Activated T-helper 1 cell treated with Interleukin-2 at 50 U/mL for 16 hours (primary cell): ENCODE measurements at places on chromosomes 12 and 14.

DNA sequence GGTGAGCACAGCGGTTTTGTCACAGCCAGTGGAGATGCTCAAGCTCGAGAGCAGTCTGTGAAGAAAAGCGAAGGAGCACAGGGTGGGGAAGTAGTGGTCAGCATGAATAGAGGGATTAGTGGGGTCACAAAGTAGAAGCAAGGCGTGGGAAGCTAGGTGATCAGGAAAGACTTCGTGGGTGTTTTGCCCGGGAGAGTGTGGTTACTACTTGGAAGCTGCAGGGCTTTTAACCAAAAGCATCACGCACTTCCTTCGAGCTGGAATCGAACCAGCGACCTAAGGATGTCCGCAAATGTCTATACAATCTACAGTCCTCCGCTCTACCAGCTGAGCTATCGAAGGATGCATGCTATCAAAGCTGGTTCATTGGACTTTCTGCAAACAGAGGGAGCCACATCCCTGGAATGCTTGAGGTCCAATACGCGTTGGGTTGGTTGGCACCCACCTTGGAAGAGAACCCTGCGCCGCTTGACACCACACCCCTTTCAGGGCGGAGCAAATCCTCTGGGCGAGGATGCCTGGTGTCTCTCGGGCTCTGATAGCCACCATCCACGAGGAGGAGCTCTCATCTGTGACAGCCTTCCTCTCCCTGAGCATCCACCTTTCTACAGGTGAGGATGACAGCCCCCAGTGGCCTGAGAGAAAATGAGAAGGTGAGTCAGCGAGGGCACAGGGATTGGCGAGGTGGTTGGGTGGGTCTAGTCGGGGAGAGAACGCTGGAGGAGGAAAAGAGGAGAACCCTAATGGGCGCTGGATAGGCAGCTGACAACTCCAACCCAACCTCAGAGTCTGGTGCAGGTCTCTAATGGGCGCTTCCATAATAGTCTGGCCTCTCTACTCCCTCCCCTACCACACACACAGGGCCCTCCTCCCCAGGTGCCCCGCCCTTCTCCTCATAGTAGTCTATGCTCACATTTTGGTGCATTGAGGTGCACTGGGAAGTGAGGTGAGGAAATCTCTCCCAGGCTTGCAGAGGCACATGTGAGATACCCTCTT, 16.0 kb upstream of the OR6S1 start:
- no peak for DNase-seq

DNA sequence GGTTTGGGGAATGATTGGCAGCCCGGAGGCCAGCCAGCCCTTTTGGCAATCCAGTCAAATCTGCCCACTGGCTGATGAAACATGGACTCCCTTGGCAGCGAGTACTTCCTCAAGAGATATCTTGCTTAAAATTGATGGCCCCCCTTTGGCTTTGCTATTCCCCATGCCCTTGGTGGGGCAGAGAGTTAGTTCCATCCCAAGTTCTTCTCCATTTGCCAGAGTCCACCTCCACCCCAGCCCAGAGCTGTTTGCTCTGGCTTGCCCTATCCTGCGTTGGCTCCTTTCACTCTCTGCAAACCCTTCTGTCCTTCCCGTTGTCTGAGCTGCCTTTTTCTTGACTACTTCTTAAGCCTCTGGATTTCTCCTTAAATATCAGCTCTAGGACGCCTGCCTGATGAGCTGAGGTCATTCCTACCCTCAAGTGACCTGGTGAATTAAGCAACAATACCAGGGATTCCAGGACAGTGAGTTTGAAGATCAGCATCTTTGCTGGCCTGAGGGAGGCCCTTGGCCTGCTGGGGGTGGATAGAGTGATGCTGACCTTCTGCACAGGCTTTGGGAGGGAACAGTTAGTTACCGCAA, 212.0 kb downstream of the CACNA1C start:
- no peak for DNase-seq

DNA sequence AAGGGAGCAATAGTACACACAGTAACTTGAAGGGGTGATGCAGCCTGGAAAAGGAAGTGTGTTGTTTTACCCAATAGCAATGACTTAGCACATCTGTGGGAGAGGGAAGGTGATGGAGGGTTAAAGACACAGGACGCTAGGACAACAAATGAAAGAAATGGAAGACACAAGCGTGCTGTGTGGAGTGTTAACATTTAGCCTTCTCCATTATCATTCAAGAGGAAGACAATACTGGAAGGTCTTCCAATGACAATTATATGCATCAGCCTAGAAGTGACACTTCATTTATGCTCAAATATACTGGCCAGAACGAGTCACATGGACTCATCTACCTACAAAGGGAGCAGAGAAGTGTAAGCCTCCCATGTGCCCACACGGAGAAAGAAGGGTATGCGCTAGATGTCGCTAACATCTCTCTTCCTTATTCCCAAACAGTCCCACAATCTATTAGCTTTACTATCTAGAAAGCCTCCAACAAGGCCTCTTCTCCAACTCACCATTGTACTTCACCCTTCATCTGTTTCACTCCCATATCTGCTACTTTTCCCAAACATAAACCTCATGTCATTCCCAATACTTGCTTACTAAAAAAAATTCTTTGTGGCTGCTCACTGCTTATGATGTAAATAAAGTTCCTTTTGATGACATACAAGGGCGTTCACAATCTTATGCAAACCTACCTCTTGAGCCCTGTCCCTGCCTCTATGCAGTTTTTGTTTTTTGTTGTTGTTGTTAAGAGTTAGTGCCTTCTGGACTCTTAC, 20.3 kb downstream of the PPM1H start:
- DNase-seq, result no peak

DNA sequence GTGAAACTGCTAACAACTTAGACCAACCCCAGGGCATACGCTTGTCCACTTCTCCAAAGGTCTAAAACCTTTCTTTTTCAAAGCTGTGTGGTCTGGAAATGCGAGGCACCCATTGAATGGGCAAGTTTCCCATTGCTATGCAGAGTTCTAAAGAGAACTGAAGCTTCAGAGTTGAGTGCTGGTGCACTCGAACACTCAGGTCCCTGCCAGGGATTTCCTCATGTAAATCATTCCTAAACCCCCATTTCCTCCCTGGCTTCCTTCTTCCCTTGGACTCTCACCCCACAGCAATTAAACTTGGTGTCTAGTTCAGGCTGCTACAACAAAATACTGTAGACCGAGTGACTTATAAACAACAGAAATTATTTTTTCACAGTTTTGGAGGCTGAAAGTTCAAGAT, 2.2 kb upstream of the PXN start:
- no peak for DNase-seq

GRCh38 chr12:54991991-54992375, 7.4 kb upstream of the TESPA1 start:
- DNase-seq, result no peak

GRCh38 chr12:76708296-76708695, 55.6 kb upstream of the ZDHHC17 start:
- no peak for DNase-seq

DNA sequence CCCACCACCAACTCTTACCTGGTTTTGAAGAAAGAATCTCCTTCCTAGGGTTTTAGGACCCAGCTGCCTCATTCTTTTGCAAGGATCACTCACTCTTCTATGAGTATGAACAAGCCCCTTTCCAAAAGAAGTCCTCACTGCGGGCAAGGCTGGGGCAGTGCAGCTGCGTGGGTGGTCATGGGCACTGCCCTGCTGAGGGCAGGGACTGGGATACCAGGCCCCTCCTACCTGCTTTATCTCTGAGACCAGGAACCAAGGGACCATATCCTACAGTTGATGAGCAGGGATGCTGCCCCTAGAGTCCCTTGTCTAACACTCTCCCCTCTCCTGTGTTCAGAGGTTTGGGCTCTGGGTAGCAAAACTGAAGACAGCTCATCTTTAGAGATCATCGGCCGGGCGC, 20.5 kb downstream of the HPD start:
- DNase-seq, result no peak

- no peak for DNase-seq
Measured at GRCh38 chr14:74754899-74755298, 8.2 kb upstream of the YLPM1 start.

- no peak for DNase-seq
Measured at GRCh38 chr14:23040100-23040499, 1.9 kb upstream of the PSMB11 start.

DNA sequence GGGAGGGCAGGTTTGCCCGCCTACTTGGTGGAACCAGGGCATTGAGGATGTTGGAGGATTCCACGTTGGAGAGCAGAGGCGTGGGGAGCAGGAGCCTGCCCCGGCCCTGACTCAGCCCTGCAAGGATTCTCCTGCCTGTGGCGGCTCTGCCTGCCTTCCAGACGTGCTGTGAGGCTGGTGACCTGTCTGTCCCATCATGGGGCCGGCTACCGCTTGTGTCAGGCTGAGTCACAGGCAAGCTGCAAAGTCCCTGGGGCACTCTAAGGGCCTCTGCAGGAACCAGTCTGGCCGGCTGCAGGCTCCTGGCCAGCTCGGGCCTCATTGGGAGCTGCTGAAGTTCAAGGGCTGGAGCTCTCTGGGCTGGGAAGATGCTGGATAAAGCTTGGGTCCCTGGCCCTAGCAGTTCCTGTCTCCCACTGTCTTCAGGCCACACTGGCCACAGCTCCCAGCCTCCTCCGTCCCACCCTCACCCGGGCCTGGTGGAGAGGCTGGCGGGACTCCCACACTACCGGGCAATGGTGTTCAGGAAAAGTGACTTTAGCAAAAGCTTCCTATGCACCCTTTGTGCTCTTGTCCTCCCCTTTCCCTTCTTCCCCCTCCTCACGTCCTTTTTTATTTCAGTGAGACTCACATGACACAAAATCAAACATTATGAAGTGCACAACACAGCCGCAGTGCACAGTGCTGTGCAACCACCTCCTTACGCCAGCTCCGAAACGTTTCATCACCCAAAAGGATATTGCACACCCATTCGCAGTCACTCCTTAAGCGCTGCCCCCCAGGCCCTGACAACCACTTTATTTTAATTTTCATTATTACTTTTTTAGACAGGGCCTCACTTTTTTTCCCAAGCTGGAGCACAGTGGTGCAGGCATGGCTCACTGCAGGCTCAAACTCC, 22.0 kb upstream of the ULK1 start:
- DNase-seq, result no peak

DNA sequence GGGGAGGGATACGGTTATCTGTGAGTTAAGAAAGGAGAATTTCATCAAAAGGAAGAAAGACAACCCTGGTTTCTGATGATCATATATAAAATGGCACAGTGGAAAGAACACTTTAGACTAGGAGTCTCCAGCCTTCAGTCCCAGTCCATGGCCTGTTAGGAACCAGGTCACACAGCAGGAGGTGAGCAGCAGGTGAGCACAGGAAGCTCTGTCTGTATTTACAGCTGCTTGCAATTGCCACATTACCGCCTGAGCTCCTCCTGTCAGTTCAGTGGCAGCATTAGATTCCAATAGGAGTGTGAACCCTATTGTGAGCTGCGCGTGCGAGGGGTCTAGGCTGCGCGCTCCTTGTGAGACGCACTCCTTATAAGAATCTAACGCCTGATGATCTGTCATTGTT, 137.9 kb downstream of the BTG1 start:
- DNase-seq, result no peak

- DNase-seq, result no peak
Measured at GRCh38 chr12:64412459-64412858, 8.3 kb downstream of the XPOT start.

- DNase-seq, result no peak
Measured at GRCh38 chr12:13002301-13003097, 2.4 kb upstream of the HEBP1 start.

- DNase-seq, result no peak
Measured at GRCh38 chr12:2372735-2373134, 319.9 kb downstream of the CACNA1C start.

DNA sequence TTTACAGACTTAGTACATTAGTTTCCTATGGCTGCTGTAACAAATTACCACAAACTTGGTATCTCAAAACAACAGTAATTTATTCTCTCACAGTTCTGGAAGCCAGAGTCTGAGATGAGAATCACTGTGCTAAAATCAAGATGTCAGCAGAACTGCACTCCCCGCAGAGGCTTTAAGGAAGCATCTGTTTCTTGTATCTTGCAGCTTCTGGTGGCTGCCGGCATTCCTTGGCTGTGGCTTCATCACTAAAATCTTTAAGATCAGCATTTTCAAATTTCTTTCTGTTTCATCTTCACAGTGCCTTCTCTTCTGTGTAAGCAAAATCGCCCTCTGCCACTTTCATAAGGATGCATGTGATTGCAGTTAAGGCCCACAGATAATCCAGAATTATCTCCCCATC, 9.4 kb downstream of the STON2 start:
- no peak for DNase-seq

- DNase-seq, result no peak
Measured at GRCh38 chr14:49424436-49425331, 161.5 kb downstream of the RPS29 start.

DNA sequence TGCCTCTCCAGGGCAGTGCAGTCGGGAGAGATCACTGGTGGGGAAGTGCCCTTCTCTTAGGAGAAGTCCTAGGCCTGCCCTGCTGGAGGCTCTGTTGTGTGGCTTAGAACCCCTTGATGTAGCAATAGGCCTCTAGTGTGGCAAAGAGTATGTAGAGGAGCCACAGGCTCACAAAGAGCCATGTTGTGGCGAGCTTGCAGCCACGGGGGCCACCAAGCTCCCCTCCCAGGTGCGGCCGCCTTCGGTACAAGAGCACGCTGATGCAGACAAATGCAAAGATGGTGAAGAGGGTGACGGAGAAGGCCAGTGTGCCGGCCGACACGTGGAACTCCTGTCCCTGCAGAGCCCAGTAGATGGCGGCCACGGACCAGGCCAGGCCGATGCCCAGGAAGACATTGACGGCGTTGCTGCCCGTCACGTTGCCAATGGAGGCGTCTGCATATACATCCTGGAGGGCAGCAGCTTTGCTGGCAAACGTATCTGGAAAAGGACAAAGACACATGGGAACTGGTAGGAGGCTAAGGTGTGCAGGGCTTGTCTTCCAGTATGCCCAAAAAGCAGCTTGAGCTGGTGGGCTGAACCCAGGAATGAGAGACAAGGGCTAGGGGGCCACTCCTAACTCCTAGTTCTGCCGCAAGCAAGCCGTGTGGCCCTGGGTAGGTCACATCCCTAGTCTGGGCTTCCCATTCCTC, 142.8 kb downstream of the SLC8A3 start:
- no peak for DNase-seq

GRCh38 chr12:49627752-49628360, 4.5 kb downstream of the PRPF40B start:
- DNase-seq, result no peak

DNA sequence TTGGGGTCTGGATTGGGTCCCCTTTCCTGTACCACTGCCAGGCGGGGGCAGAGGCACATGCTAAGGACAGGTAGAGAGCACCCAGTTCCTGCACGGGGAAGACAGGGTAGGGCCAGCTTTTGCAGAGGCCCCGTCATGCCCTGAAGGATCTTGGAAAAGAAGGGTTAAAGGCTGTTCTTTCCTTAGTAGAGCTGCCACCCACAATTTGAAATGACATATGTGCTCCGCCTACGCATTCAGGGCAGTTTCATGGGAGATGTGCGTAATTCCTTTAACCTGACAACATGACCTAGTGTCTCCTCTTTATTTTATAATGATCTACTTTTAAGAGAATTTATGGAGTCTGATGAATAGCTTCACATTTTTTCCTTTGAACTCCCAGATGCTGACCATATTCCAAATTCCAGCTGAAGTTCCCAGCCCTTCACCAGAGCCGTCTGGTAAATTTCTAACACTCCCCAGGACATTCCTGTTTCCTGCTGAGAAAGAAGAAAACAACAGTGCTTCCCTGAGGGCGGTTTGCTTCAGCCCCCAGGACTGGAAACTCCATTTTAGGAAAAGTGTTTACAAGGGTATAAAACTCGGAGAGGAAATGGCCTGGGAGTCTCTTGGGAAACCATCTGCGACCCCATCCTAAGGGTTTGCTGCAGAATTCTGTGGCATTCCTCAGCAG, 58.9 kb upstream of the PLEKHG3 start:
- no peak for DNase-seq

GRCh38 chr12:75815756-75816155, 215.8 kb downstream of the PHLDA1 start:
- DNase-seq, result no peak

- no peak for DNase-seq
Measured at GRCh38 chr12:907413-908185, 41.9 kb downstream of the RAD52 start.
